ENCODE measurements at places on chromosomes 7 and 10.

GRCh38 chr7:129949292-129950133 lies 3.2 kb downstream of the UBE2H start:
- DNase-seq: peak; percentile 7

DNA sequence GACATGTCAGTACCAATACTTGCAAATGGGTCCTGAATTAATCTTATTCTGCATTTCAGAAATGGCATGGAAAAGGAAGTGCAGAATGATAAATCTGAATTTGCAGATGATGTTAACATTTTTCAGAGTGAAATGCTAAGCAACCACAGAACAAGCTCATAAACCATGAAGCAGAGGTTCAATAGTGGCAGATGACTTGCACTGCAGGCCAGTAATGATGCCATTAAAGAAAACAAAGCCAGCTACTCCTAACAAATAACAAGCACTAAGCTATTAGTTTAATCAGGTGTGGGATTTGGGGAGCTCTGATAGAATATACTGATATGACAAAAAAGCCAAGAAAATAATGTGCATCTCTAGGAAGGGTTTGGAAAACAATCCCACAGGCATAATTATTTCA lies 85.4 kb downstream of the FAM13C start:
- no peak for DNase-seq

- DNase-seq: no peak
These were observed 20.5 kb upstream of the DNAJB12 start for GRCh38 chr10:72375173-72375572.

DNA sequence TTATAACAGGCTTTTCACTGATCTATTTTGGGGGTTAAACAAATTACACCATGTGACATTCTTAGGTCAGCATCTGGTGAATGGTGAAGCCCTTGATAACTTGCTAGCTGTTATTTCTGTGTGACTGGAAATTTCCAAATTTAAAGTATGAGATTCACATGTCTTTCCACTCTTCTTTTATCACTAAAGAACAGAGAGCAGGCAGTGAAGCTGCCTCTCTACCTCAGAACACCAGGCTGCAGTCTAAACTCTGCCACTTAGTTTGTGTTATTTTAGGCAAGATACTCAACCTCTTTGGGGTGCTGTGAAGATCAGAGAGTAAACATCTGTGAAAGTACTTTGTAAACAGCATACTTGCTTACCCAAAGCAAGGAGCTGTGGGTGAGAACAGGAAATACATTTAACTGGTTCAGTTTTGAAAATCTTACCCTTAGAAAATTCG lies 15.5 kb upstream of the SP4 start:
- DNase-seq: no peak

GRCh38 chr10:33897291-33897752 lies 562.9 kb upstream of the NRP1 start:
- no peak for DNase-seq

GRCh38 chr10:103701380-103702222 lies 153.8 kb downstream of the SH3PXD2A start:
- DNase-seq: no peak

DNA sequence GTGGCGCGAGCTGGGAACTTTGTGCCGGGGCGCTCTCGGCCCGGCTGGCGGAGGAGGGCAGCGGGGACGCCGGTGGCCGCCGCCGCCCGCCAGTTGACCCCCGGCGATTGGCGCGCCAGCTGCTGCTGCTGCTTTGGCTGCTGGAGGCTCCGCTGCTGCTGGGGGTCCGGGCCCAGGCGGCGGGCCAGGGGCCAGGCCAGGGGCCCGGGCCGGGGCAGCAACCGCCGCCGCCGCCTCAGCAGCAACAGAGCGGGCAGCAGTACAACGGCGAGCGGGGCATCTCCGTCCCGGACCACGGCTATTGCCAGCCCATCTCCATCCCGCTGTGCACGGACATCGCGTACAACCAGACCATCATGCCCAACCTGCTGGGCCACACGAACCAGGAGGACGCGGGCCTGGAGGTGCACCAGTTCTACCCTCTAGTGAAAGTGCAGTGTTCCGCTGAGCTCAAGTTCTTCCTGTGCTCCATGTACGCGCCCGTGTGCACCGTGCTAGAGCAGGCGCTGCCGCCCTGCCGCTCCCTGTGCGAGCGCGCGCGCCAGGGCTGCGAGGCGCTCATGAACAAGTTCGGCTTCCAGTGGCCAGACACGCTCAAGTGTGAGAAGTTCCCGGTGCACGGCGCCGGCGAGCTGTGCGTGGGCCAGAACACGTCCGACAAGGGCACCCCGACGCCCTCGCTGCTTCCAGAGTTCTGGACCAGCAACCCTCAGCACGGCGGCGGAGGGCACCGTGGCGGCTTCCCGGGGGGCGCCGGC lies 870 bp downstream of the FZD1 start:
- DNase-seq: peak; percentile 12

DNA sequence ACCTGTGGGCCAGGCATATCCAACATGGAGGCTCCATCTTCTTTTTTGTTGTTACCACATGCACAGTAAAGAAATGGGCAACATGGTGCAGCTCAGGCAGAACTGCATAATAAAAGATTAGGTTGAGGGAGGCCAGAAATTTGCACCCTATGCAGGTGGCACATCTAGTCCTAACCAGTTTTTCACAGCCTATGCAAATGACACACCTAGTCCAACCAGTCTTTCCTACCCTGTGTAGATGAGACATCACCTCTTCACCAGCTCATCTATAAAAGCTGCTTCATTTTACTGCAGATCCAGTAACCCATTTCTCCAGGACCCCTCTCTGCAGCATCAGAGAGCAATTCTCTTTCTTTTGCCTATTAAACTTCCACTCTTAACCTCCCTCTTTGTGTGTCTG lies 411.0 kb upstream of the PCDH15 start:
- no peak for DNase-seq

GRCh38 chr10:52871191-52871843 lies 98.7 kb upstream of the MBL2 start:
- DNase-seq: no peak

DNA sequence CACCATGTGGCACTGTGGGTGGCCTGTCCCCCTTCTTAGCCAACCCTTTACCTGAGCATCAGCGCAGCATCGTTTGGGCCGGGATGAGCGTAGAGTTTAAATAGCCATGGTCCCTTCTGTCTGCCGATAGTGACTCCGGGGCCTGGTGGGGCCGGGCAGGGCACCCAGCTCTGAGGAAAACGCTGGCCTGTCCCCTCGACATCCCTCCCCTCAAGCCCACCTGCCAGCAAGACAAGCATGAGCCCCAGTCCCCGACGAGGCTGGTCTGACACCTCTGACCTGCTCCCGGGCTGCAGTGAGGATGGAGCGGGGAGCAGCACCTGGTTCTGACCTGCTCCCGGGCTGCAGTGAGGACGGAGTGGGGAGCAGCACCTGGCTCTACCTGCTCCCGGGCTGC lies 31.1 kb upstream of the CNPY1 start:
- DNase-seq: no peak

DNA sequence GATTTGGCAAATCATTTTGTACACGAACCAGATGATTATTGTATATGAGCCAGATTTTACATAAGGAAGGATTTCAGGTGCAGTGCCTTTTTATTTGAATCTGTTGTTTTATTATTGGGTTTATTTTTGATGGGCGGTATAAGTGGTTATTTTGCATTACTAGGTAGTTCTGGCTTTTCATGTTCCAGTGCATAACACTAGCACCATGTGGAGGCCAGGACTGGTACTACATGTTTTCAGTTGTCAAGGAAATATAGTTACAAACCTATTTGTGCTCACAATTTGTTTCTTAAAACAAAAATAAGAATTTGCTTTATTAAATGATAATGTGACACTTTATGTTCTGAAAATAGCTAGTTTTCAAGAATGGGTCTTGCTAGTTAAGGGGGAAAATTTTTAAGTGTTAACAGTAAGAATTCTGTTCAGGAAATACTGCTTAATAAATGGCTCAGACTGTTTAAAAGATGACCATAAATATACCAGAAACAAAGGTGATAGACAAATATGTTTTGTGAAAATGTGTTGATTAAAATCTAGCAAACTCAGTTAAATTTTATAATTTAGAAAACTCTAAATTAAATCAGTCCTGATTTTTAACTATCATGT lies 7.1 kb upstream of the SEMA3E start:
- DNase-seq: no peak

DNA sequence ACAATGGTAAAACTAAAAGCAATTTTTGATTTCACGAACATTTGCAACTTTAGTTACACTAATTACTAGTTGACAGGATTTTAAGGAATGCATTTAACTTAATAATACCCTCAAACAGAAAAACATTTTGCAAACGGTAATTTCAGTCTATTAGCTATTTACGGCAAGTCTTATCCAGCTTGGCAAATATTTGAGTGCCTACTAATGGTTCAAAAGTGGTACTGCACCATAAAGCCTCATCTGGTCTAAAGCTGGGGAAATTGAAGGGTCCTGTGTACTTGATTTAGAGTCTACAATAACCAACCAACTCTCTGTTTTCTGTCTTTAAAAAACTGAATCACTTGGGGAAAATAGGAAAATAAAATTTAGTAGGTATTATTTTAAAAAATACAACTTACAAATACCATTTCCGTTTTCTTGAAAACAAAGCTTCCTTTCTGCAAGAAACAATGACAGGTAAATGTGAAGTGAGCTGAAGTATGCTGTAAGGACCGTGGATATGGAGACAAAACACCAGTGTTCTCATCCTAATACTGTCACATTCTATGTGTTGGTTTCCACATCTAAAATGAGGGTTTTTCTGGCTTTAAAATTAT lies 142.3 kb downstream of the VPS50 start:
- no peak for DNase-seq

- no peak for DNase-seq
These were observed 28.5 kb upstream of the TTYH3 start for GRCh38 chr7:2603044-2603965.

GRCh38 chr10:48690791-48691660 lies 6.4 kb downstream of the WDFY4 start:
- DNase-seq: no peak

DNA sequence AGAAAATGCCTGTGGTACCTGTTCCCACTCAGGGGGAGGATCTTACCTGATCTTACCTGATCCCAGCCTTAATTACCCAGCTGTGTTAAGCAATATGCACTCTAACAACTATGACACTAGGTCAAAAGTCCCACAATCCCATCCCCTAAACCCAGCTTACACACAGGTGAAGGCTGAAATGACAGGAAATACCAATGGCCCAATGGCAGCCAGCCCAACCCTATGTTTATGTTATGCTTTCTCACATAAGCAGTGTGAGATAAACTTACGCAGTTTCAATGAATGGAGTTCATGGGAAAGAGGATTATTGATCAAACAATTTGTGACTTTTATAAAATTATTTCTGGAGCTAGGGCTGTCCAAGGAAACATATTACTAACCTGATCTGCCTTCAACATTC lies 91.9 kb downstream of the GPAM start:
- DNase-seq: no peak

DNA sequence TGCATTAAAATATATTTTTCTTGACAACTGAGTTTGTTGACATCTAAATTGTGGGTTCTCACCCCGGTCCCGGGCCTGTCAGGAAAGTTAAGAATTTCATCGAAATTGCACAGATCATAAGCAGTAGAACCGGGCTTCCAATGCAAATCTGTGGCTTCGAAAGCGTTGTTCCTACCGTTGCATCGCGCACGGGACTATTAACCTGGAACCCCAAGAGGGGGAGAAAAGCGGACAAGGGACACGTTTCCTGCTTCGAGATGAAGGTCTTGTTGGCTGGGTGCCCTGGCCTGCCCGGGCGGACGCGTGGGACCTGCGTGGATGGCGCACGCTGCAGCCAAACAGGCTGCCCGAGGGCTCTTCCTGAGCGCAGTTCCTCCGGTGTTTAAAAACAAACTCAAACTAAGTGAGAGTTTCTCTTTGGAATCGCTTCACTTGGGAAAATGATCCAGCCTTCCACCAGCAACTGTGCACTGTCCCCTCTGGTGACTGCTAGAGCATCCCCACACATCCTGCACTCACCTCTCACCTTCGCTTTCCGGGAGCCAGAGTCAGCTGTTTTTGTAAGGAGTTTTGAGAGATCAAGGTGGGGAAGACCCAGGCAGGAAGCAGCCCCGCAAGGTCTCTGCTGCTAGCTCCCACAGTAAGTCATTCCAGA lies 5.1 kb upstream of the TBX20 start:
- DNase-seq: no peak

GRCh38 chr7:96244244-96244991 lies 77.5 kb downstream of the SLC25A13 start:
- DNase-seq: no peak

GRCh38 chr10:11587722-11588259 lies 23.7 kb downstream of the USP6NL start:
- DNase-seq: no peak

GRCh38 chr10:74752371-74753040 lies 73.9 kb upstream of the KAT6B start:
- no peak for DNase-seq

DNA sequence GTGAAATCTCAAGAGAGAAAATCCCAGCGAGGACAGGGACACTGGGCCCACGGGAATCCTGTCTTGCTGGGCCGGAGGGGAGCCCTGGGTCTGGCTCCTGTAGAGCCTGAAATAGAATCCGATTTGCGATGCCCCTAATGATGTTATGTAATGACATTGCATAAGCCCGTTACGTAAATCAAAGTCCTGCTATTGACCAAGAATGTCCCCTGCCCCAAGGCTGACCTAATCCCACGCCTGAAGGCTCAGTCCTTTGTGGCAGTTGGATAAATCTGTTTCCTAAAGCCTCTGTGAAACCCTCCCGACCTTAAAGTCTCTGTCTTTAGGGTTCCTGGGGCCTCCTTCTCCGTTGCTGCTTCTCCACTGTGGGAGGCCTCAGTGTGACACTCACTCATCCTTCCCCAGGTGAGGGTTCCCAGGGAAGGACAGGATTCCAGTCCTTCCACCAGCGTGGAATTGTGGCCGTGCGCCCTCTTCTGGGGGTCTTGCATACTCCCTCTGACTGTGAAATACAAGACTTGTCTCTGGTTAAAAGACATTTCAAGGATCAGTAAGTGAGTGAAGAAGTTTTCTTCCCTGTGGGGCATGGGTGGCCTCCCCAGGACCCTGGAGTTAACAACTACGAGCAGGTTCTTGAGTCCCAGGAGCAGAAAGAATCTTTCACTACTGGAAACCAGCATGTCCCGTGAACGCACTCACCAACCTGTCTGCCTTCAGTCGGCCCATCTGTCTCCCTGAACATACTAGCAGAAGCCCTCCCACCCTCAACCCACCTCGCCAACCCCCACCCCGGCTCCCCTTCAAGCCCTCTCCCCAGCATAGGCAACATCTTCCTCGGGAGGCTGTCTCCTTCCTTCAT lies 19.8 kb downstream of the ZNF467 start:
- DNase-seq: no peak

- peak; percentile 18 for DNase-seq
These were observed 65.9 kb upstream of the CC2D2B start for GRCh38 chr10:95841661-95842498.

DNA sequence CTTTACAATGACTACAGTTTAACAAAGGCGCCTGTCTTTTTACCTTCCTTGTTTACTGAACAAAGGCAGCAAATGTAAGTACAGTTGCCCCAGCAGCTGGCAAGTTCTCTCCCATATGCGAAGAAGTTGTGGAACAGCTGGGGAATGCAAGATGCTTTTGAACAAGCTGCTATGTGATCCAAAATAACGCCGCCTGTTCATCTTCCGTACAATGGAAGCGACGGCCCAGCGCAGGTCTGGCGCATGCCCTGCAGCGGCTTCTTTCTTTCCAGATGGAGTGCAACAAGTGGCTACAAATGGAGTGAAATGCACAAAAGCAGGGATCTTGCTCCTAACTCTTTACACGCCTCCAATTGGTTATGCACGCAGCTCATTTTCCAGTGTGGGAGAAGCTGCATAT lies 97.0 kb upstream of the SVIL start:
- DNase-seq: no peak
